Nucleus accumbens (tissue), 56 donors: ENCODE measurements at places on chromosomes 5 and 9.

- no peak for DNase-seq
Observed at GRCh38 chr9:124598048-124598447, 90.8 kb upstream of the NR5A1 start.

DNA sequence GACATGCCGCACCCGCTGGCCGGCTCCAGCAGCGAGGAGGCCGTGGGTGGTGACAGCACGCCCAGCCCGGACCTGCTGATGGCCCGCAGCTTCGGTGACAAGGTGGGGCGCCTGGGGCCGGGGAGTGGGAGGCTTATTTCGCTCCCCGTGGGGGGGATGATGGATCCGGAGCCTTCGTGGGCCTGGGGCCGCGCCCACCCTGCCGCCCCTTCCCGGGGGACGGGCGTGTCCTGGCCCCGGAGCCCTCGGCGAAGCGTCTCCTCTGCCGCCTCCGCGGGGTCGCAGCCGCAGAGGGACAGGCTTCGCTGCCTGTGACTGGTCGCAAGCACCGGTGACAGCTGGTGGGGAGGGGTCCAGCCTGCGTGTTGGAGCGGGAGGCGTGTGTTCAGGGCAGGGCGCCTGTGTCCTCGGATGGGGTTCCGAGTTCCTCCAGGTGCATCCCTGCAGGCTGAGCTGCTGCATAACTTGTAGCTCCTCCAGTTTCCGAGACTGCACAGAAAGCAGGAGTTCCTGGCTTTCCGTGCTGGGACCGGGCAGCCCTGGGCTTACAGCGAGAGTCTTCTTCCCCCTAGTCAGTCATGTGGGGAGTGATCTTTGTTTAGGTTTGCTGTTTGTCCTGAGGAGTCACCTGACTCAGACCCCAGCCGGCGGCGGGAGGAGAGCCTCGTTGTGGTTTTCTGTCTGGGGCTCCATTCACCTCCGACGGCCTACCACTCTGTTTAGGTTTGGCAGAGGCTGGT, 666 bp downstream of the SNX30 start:
- peak; percentile 56 for DNase-seq

- no peak for DNase-seq
Observed at GRCh38 chr9:125821078-125821477, 73.9 kb downstream of the PBX3 start.

DNA sequence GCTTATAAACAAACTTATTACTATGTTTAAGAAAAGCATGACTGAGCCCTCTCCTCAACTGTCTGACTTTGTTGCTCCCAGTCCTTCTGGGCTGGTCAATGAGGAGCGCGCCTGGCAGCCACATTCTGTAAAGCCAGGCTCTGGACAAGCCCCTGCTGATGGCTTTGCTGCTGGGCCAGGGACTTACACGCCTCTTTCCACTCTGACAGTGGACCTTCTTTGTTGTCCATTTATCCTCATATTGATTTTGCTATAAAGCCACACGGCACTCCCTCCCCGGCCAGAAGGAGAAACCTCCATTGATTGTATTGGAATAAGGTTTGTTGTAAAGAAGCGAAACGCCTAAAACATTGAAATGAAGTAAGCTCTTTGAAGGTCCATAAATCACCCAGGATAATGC, 50.6 kb downstream of the C5orf15 start:
- no peak for DNase-seq

GRCh38 chr5:95081500-95081960, 203.4 kb downstream of the MCTP1 start:
- no peak for DNase-seq

GRCh38 chr9:69249337-69249736, 75.3 kb downstream of the TJP2 start:
- DNase-seq: no peak
